ENCODE measurements at places on chromosomes 12 and 14. TPM values are rescaled to one million over a fixed set of nuclear protein-coding genes. Genes with fewer than 3 reads are reported as not detected.

Gene PSMC1
- total RNA-seq: 177 TPM

Gene CLEC9A
- not detected for total RNA-seq

- no peak for DNase-seq
Measured at GRCh38 chr12:67582238-67582834, 66.2 kb upstream of the DYRK2 start.

Gene OVCH1
- 0.21 TPM for total RNA-seq

DNA sequence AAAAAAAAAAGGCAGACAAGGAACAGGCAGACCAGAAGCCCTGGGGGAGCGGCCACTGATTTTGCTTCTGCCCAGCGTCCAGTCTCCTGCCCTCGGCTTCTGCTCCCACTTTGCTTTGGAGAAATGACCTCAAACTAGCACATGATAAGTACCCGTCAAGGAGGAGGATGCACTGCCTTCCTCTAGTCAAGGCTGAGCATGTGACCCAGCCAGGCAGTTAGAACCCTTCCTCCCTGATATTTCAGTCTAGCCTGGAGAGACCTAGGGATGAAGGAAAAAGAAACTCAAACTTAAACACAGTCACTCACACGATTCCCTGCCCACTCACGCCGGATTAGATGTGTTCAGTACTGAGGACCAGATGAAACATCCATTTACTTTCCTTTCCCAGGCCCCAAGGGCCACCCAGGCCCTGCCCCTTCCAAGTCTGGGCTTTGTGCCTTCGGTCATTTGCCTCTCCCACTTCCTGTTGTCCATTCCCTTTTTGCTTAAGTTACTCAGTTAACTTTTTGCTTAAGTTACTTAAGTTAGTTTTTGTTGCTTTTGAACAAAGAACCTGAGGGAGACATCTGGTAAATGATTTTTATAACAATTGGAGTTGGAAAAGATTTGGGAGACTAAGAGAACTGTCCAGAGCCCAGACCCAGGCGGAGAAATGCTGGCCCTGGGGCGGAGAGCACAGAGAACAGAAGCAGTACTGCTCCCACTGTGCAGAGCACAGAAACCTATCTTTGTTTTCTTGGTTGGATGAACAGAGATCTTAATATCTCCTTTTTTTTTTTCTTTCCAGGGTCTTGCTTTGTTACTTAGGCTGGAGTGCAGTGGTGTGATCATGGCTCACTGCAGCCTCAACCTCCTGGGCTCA, 23.0 kb upstream of the TTC7B start:
- DNase-seq: no peak

Measured in pulmonary artery endothelial cell (primary cell).